CD4-positive, alpha-beta memory T cell (primary cell): ENCODE measurements at places on chromosomes 1 and 21. TPM values are rescaled to one million over a fixed set of nuclear protein-coding genes. Genes with fewer than 3 reads are reported as not detected.

Gene AUNIP
- not detected for total RNA-seq

- no peak for DNase-seq
Observed at GRCh38 chr21:35530766-35531165, 481.7 kb upstream of the RUNX1 start.

GRCh38 chr1:165129568-165130164 is 226.8 kb downstream of the LMX1A start:
- DNase-seq: no peak

DNA sequence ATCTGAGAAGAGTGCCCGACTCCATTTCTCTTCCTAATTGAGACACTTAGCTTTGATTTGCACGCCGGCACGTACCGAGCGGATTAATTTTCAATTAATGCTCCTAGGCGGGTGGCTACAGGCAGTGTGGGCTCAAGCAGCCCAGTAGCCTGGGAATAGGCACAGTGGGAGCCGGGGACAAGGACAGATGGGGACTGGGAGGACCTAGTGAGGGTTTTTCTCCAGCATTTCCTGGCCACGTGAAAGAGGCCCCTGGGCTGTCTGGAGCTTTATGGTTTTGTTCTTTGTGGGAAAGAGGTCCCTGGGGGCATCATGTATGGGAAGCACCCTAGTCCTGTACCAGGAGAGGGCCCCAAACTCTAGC is 78.6 kb upstream of the CSF3R start:
- no peak for DNase-seq

Gene DYRK3
- total RNA-seq: 0.78 TPM

GRCh38 chr21:28272272-28272992 is 720.2 kb downstream of the LTN1 start:
- DNase-seq: no peak

Gene MRPL9
- 75.5 TPM for total RNA-seq

DNA sequence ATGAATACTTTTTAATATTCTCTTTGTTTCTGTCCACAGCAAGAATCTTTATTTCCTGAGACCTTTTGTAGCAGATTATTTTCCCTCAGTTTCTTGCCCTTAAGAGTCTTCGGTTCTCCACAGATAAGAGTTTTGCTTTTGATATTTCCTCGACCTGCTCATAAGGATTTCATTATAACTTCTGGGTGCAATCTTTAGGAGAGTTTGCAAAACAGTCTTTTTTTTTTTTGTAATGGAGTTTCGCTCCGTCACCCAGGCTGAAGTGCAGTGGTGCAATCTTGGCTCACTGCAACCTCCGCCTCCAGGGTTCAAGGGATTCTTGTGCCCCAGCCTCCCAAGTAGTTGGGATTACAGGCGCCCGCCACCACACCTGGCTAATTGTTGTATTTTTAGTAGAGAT is 10.1 kb upstream of the UBE4B start:
- no peak for DNase-seq

DNA sequence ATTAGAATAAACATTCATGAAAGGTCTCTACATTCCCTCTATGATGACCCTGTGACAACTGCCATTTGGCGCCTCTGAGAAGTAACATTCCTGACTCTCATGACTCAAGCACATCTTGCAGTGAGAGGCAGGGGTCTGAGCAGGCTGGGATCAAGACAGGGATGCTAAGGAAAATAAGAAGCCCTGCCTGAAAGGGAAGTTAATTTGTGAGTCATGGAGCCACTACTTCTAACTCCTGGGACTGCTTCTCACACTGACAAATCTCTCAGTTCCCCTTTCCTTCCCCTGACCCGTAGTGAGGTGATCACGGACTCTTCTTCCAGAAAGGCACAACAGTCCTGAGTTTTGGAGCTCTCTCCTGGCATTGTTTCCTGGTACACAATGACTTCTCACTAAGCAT is 231.9 kb downstream of the TNR start:
- DNase-seq: no peak

DNA sequence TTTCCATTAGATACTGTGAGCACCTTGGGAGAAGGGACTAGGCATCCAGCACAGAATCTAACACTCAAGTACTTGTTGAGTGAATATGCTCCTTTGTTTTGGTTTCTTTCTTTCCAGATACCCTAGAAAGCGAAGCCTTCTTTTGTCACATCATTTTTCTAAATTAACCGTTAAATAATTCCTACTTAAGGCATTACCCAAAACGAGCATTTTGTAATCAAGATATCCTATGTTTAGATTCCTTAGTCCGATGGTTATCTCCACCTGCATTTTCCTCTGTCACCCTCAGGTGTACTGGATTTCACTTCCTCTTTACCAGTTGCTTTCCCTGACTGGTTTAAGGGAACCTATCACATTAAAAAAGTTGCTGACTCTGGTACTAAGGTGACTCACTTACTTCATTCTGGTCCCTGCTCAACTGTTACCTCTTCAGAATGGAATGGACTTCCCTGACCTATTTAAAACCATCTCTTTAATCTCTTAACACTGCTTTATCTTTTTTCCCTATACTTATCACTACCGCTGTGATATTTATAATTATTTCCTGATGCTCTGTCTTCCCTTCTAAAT is 3.2 kb downstream of the B3GALNT2 start:
- DNase-seq: no peak

Gene FAM72A
- total RNA-seq: 1.4 TPM

DNA sequence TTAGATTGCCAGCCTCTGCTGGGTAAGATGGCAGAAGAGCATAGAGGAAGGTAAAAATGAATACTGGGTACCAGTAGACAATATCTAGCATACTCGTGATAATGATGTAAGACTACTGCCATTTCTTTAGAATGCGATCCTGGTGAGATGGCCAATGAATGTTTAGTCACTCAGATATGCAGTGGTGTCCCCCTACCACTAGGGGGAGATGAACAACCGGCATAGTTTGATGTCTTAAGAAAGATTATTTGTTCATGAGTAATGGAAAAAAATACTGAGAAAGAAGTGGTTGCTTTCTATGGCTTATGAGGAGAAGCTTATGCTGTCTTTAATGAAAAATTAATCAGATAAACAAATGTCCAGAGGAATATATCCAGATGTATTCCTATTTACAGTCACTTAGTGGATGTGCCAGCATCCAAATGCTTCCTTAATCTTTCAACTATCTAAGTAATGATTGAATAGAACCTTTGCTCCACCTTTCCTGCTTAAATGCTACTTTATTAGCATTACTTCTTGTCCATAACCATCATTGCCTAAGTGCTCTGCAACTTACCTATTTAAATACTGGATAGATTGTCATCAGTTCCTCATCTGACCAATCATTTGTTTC is 256.6 kb downstream of the ST6GALNAC3 start:
- DNase-seq: peak; percentile 42

GRCh38 chr1:209697126-209697525 is 7.5 kb upstream of the HSD11B1 start:
- no peak for DNase-seq

Gene SLC45A1
- total RNA-seq: 0.94 TPM

- DNase-seq: no peak
Observed at GRCh38 chr1:17802164-17802563, 47.0 kb downstream of the ACTL8 start.

- DNase-seq: no peak
Observed at GRCh38 chr1:7398982-7399381, 372.1 kb upstream of the VAMP3 start.

GRCh38 chr1:17892225-17892624 is 137.1 kb downstream of the ACTL8 start:
- no peak for DNase-seq

Gene ILDR2
- total RNA-seq: 0.52 TPM

DNA sequence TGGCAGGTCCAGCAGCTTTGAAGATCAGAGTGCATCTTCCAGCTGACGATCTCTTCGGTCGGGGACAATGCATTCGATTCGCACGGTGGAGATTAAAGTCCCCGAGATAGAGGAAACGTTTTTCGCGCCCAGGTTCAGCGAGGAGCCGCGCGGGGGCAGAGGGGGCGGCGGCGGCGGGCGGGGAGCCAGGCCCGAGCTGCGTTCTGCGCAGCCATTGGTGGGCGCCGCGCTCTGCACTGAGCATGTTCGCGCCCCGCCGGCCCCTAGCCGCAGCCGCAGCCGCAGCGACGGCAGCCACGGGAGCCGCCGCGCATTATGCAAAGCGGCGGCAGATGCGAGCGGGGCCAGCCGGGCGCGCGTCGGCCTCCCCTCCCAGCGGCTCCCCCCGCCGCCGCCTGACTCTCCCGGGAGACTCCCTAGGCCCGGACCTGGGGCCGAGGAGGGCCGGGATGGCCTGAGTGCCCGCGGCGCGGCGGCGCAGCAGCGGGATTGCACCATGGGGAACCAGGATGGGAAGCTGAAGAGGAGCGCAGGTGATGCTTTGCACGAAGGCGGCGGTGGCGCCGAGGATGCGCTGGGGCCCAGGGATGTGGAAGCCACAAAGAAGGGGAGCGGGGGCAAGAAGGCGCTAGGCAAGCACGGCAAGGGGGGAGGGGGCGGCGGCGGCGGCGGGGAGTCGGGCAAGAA is at the start of gene FMN2:
Gene FMN2, plus strand, starts transcription at position 270 of the 687 bp plus-strand sequence. Its CDS starts 227 bp downstream, at position 497.
- no peak for DNase-seq

- no peak for DNase-seq
Observed at GRCh38 chr1:54574158-54574778, 26.2 kb downstream of the ACOT11 start.

DNA sequence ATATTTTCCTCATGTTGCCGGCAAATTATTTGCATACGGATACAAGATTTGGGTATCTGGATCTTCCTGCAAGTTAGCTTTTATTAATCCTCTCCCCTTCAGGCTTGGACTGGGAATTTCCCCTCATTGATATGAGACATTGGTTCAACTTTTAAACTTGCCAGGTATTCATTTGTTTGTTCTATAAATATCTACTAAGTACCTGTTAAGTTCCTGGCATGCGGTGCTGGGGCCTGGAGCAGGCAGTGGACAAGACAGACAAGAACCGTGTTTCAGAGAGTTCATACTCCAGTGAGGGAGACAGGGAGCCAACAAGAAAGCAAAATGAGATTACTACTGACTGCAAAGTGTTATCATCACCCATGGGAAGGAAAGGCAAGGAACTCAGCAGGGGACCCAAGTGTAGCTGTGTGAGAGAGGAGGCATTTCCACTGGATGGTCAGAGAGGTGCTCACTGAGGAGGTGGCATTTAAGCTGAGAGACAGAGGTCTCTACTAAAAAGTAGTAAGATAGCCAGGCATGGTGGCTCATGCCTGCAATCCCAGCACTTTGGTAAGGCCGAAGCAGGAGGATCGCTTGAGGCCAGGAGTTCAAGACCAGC is 39.1 kb upstream of the FHAD1 start:
- DNase-seq: no peak
